ACHN (cell line): ENCODE measurements at places on chromosomes 12 and 14.

GRCh38 chr14:91159906-91160305 is 46.0 kb downstream of the DGLUCY start:
- DNase-seq, result no peak

- DNase-seq, result peak; percentile 66
Observed at GRCh38 chr12:28424965-28425364, 234.7 kb downstream of the CCDC91 start.

DNA sequence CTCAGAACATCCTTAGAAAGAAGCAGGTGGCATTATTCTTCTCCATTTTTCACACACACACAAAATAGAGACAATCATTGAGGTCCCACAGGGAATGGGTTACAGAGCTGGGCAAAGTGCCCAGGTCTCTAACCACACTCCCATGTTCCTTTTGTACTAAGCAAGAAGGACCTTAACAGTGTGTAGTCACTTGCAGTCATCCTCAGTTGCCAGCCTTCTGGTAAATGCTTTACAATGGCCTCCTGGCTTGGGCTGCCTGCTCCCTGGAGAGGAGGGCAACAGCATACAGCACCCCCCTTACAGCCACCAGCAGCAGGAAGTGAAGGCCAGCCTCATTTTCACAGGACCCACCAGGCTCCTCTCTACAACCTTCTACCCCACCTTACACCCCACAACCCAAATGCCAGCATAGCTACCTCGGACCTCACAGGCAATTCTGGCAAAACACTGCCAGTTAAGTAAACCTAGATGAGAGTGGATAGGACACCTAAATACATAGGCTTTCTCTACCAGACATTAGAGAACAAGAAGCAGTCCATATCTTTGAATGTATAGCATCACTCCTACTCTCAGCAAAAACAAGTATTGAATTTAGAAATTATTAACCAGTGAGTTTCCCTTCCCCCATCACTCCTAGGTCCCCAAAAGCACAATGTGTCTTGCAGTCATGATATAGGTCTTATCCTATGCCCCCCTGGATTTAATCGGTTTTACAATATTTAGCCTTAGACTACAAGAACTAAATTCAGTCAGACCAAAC is 88.1 kb downstream of the PPP2R5E start:
- DNase-seq, result peak; percentile 42

DNA sequence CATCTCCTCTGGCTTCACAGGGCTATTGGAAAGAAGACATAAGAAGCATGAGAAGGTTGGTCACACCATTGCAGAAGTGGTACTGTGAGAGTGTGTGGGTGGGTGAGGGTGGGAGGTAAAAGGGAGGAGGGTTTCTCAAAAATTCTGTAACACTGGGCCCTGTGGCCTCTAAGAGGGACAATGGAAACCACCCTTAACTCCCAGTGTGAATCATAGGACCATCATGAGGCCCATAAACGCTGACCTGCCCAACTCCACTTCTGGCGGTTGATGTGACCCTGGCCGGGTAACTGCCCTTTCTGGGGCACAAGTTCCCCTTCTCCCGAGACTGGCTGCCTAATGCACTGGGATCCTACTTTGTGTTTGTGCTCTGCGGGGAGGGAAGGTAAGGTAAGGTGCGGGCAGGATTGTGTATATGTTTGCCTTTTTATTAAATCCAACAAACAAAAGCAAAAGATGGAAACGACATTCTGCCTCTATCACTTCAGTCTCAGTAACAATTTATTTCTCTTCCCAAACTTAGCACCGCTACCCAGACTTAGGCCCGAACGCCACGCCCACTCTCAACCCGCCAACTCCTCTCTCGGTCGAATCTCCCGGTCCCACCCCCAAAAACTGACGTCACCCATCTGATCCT is 551 bp downstream of the METTL1 start:
- DNase-seq, result peak; percentile 97
